ENCODE measurements at places on chromosomes 4 and X. TPM values are rescaled to one million over a fixed set of nuclear protein-coding genes. Genes with fewer than 3 reads are reported as not detected.

MAOA gene
- 0.16 TPM for total RNA-seq

UGT2B7 gene
- 0.21 TPM for total RNA-seq

USP9X gene
- total RNA-seq = 32.2 TPM

MND1 gene
- total RNA-seq = 12.6 TPM

KCTD8 gene
- not detected for total RNA-seq

MAGT1 gene
- 29.9 TPM for total RNA-seq

DIPK2B gene
- total RNA-seq = not detected

FRG2 gene
- 0.09 TPM for total RNA-seq

CYLC1 gene
- total RNA-seq = not detected

SYNPO2 gene
- 0.96 TPM for total RNA-seq

RNF4 gene
- 64.1 TPM for total RNA-seq

NOX1 gene
- not detected for total RNA-seq

SMARCA1 gene
- total RNA-seq = 46.0 TPM

SPINK2 gene
- not detected for total RNA-seq

EDA gene
- total RNA-seq = 0.60 TPM

FAM184B gene
- not detected for total RNA-seq

CD40LG gene
- not detected for total RNA-seq

ARSJ gene
- total RNA-seq = 4.6 TPM

MAGEC1 gene
- total RNA-seq = 0.02 TPM

DCX gene
- total RNA-seq = not detected

USP17L22 gene
- total RNA-seq = not detected

NDUFB11 gene
- total RNA-seq = 194 TPM

SERPINA7 gene
- not detected for total RNA-seq

EOLA2 gene
- 59.2 TPM for total RNA-seq

PHOX2B gene
- not detected for total RNA-seq

FGFRL1 gene
- 24.7 TPM for total RNA-seq

PARM1 gene
- 0.65 TPM for total RNA-seq

UGT2B17 gene
- total RNA-seq = not detected

POU3F4 gene
- total RNA-seq = not detected

NHS gene
- total RNA-seq = 5.6 TPM

GABRB1 gene
- not detected for total RNA-seq

SSX1 gene
- total RNA-seq = not detected

FGA gene
- 7.9 TPM for total RNA-seq

BEND4 gene
- total RNA-seq = not detected

MTMR8 gene
- 0.63 TPM for total RNA-seq

FATE1 gene
- total RNA-seq = not detected

DMRTC1B gene
- total RNA-seq = not detected

DUX4 gene
- not detected for total RNA-seq

CLTRN gene
- total RNA-seq = 0.75 TPM
